SIG-M5 (cell line): ENCODE measurements at places on chromosomes 5 and 9.

DNA sequence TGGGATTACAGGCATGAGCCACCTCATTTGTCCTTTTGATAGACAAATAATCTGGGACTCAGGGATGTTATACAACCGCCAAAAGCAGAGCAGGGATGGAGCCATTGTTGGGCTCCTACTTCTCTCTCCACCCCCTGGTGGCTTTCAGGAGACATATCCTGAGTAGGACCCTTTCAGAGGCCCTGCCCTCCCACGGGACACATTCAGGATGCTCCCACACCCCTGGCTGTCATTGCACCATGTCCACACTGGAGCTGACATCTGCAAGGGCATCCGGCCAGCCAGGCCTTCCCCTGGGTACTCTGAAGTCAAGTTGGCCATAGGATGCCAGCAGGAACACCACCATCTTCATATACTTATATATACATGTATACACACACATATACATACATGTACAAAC lies 181.8 kb downstream of the SYK start:
- no peak for DNase-seq

DNA sequence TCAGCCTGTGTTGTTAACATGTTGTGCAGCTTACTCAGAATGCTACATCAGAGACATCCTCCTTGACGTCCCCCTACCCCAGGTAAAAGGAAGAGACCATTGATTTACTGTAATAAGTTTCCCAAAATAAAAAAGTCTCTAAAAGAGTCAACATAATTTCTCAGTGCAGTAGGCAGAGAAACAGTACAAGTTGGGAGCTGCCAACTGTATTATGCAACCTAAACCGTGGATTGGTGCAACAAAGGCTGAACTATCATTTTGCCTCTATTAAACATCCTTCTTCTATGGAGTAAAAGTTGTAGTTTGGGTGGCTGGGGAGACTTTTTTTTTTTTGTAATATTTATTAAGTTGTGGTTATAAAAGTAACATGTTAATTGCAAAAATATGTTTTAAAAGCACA lies 208.0 kb downstream of the NR3C1 start:
- no peak for DNase-seq

DNA sequence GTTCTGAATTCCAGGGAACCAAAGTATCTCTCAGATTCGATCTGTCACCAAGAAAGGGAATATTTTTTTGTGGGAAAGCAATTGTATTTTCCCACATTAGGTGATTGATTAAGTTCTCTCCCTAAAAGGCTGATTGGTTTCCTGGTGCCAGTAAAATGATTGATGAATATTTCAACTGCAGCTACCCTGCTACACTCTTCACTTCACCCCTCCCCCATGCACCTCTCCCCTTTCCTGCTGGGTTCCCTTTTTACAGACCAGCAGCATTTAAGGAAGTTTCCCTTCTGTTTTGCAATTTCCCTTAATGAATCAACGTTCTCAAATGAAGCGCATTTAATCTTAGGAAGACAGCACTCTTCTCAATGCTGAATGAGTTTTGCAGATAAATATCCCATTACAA lies 13.1 kb downstream of the NR6A1 start:
- DNase-seq, result peak; percentile 28

GRCh38 chr9:114096041-114096511 lies 3.0 kb downstream of the KIF12 start:
- DNase-seq, result no peak

DNA sequence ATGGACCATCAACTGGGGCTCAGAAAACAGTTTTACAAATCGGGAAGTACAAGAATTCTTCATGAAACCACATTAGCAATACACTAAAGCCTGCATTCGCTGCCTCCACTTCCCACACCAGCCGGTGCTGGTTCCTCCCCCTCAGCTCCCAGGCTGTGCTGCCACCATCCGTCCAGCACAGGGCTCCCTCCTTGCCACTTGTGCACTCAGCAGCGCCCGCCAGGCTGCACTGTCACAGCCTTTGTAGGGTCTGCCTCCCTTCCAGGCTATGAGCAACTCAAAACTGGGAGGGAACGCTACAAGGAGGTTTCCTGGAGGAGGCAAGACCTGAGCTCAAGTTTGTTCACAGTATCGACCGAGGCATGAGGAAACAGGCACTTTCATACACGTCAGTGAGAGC lies 7.7 kb downstream of the MAPK9 start:
- no peak for DNase-seq

DNA sequence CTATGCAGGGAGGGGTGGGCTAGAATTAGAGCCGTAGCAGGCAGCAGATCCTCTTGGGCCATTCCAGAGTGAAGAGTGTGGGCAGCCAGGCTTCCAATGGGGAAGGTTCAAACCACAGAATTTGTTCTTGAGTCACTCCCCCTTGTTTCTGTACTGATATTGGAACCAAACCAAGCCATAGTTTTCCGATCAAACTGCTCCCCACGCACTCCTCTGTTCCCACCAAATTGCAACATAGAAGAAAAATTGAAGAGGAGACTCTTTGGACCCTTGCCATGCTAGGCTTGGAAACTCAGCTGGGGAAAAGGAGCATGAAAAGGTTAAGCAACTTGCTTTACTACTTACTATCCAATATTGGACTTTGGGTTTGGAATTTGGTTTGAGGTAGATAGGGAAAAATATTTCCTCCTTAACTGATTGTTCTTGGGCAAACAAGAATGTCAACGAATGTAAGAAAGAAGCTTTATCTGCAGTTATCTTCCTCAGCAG lies 165.8 kb upstream of the NR3C1 start:
- DNase-seq, result no peak

GRCh38 chr5:98050583-98050982 lies 722.9 kb upstream of the RGMB start:
- DNase-seq, result no peak

- DNase-seq, result no peak
Observed at GRCh38 chr9:18296702-18297055, 177.3 kb upstream of the ADAMTSL1 start.

GRCh38 chr5:64333886-64334285 lies 168.2 kb downstream of the RNF180 start:
- DNase-seq, result no peak

- DNase-seq, result no peak
Observed at GRCh38 chr9:16519001-16519400, 351.5 kb downstream of the BNC2 start.

DNA sequence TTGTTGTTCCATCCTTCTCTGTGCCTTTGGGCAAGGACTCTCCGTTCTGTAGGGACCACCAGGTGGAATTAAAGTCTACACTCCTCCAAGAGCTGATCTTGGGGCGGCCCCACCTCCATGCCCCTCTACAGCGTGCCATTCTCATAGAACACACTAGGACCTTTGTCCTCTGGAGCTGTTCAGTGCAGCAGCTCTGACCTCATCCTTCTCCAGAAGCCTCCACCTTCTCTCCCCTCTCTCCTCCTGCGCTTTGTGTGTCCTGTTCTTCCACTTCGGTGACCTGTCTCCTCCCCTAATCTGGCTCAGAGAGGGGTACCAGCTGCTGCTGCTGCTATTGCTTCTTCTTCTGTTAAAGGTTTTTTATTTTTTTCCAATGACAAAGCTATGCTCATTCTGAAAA lies 1.8 kb upstream of the MACROH2A1 start:
- DNase-seq, result no peak

DNA sequence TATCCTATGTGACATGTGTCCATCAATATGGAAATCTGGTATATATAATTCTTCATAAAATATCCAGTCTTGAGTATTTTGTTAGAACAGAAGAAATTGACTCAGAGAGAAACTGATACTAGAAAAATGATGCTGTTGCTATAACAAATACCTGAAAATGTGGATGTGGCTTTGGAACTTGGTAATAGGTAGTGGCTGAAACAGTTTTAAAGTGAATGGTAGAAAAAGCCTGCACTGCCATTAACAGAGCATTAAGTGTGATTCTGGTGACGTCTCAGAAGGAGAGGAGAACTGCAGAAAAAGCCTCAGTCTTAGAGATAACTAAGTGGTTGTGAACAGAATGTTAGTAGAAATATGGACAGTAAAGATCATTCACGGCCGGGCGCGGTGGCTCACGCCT lies 634.9 kb upstream of the ZNF608 start:
- no peak for DNase-seq

GRCh38 chr9:75601280-75601679 lies 289.2 kb upstream of the PCSK5 start:
- no peak for DNase-seq

DNA sequence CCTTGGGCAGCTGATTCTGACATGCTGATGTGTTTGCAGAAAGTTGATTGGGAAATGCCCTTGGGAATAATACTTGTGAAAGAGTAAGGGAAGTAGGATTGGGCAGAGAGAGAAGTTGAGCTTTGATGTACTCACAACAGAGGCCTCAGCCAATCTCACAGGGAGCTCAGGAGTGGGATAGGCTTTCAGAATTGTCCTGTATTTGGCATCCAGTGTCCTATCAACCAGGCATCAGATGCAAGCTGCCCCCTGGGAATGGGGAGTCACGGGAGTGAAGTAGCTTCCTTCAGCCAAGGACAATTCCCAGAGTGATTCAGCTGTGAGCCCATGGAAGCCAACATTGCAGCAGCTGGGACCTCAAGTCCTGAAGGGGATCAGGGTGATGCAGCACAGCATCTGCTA lies 39.6 kb downstream of the DMAC1 start:
- no peak for DNase-seq

GRCh38 chr5:161042862-161043261 lies 190.9 kb upstream of the ATP10B start:
- no peak for DNase-seq

GRCh38 chr5:61907995-61908394 lies 398.0 kb upstream of the KIF2A start:
- DNase-seq, result no peak

DNA sequence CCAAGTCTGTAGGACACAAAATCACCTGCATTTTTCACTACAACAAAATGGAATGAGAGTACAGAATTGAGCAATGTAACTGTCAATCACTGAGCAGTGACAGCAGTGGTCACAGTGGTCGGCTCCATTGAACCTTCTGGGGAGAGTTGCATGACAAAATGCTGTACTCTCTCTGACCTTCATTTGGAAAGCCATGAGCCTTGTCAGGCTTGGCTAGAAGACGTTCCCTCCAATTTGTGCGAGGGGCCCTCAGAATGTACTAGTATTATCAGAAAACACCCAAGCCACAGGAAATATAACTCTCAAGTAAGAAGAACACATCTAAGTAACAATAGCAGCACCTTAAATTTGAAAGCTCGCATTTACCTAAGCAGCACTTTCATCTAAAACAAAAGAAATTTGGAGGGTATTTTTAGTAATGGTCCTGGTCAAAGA lies 425.6 kb upstream of the MEF2C start:
- no peak for DNase-seq

GRCh38 chr5:180330270-180330648 lies 22.9 kb downstream of the GFPT2 start:
- no peak for DNase-seq

- DNase-seq, result no peak
Observed at GRCh38 chr5:151451626-151452520, 4.5 kb downstream of the SLC36A1 start.

DNA sequence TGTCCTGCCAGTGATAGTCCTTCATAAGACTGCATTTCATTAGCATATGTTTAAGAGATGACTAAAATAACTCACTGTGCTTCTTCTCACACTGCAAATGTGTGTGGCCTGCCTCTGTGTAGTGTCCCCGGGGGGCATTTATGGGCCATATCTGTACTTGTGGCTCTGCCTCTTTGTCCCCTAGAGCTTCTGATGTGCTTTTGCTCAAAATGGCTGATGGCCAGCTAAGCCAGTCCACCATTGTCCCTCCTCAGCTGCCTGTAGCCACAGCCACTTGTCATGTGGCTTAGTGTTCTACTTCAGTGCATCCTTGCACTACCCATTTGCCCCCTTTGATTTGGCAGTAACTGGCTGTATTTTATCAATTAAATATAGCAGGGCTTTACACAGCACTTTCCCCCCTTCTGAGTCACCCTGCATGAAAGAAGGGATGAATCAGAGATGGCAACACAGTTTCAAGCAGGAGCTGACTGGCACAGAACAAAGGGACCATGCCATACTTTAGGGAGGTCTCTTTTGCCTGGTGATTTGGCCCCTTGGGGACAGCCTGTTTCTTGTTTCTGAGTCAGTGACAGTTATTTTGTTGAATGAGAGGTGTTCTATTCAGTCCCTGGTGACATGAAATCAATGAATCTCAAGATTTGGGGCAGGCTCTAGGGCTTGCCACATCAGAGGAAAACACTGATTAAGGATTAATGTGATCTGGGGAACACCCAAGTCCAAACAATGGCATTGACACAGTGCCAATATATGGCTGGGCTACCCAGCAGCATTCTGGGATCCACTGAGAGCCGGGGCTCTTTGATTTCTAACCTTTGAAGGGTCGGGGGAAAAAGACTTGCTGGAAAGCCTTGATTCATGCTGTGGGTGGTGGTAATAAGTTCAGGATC lies 245.5 kb downstream of the SMARCA2 start:
- no peak for DNase-seq

DNA sequence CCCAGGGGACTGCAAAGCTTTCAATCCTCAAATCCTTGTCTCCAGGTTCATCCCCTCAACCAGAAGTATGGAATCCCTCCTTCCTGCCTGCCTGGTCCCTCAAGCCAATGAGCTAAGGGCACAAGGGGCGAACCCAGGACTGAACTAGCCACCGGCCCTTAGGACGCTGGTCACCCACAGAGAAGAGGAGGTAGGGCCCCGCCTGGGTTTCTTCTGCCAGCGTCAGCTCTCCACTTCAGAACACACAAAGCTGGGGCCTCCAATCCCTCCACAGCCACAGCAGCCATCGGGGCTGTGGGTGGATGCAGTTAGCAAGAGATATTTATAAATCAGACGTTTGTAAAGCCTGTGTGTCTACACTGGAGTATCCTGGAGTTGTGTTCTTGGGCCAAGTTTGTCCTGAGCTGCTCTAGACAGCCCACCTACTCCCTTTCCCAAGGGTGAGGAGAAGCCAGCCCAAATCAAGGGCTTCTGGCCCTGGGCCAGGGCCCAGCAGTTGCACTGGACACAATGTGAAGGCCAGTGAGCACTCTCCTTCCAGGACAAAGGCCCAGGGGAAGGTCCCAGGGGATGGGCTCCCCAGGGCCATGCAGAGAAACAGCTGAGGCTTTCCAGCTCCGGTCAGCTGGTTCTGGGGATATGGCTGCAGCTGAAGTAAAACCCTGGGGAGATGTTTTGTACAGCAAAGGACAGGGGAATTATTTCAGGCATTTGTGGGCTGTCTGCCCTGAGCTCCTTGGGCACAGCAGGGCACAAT lies 18.9 kb downstream of the AMBP start:
- DNase-seq, result no peak

GRCh38 chr5:98510143-98510985 lies 263.1 kb upstream of the RGMB start:
- DNase-seq, result no peak

- DNase-seq, result no peak
Observed at GRCh38 chr9:1581926-1582325, 433.2 kb upstream of the SMARCA2 start.

- no peak for DNase-seq
Observed at GRCh38 chr5:74954919-74955318, 88.7 kb upstream of the FAM169A start.

GRCh38 chr9:110768886-110769285 lies 100.3 kb downstream of the MUSK start:
- DNase-seq, result no peak

- no peak for DNase-seq
Observed at GRCh38 chr5:140312067-140312790, 9.3 kb upstream of the PFDN1 start.
